Pons (tissue), 1 donor: ENCODE measurements at places on chromosomes 3 and 15.
A peak's percentile ranks its signal among the peaks of the same experiment; 100 is the strongest.

DNA sequence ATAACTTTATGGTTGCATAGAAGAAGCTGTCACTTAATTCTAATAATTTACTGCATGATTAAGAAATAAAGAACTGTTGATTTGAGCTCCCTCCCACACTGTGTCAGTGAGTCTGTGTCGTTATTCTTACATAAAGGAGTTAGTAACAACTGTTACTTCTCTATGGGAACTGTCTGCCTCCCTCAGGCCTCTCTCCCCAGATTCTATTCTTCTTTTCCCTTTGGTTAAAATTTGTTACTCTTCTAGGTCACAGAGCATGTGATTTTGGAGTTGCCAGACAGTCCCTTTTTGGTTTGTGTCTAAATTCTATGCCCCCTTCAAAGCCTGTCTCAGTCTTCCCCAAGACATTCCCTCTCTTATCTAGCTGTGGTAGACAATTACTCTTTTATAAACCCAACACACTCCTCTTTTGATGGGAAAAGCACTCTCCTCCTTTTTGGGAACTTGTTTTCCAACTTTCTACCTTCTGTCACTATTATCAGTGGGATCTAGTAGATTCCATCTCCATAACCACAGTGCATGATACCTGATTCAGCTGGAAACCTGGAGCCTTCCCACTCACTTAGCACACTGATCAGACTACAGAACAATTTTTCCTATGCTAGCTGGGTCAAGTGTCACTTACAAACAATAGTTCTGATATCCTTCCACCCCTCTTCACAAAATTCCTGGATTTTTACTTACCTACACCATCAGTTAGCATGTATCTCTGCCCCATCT is 422.1 kb upstream of the TGFBR2 start:
- DNase-seq: no peak

DNA sequence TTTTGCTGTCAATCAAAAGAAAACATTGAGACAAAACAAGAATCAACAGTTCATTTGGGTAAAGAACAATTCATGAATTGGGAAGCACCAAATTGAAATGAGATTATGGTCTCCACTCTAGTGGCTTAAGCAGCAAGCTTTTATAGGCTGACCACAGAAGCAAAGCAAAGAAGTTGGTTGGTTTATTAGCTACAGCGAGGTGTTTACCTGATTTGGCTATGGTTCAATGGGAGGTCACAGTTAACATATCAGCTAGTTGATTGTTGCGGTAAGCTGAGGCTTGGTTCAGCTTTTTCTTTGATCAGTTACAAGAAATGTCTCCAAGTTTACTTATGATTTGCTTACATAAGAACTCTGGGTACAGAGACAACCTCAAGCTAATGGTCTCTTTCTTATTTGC is 640.5 kb upstream of the GOLIM4 start:
- DNase-seq: no peak

GRCh38 chr15:22959321-22960101 is 20.7 kb downstream of the CYFIP1 start:
- DNase-seq: no peak

DNA sequence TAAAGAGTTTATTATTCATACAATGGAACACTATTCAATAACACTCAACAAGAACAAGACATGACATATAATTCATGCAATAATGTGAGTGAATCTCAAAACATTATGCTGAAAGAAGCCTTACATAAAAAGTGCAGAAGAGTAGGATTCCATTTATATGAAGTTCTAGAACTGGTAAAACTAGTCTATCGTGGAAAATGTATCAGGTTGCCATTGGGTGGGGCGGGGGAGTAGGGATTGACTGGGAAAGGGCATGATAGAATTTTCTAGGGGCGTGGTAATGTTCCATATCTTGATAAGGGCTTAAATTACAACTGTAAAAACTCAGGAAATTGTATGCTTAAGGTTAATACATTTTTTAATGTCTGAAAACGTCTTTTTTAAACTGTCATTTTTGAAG is 247.9 kb downstream of the SATB1 start:
- DNase-seq: no peak

GRCh38 chr3:33658991-33659848 is 58.8 kb downstream of the CLASP2 start:
- peak; percentile 99 for DNase-seq

DNA sequence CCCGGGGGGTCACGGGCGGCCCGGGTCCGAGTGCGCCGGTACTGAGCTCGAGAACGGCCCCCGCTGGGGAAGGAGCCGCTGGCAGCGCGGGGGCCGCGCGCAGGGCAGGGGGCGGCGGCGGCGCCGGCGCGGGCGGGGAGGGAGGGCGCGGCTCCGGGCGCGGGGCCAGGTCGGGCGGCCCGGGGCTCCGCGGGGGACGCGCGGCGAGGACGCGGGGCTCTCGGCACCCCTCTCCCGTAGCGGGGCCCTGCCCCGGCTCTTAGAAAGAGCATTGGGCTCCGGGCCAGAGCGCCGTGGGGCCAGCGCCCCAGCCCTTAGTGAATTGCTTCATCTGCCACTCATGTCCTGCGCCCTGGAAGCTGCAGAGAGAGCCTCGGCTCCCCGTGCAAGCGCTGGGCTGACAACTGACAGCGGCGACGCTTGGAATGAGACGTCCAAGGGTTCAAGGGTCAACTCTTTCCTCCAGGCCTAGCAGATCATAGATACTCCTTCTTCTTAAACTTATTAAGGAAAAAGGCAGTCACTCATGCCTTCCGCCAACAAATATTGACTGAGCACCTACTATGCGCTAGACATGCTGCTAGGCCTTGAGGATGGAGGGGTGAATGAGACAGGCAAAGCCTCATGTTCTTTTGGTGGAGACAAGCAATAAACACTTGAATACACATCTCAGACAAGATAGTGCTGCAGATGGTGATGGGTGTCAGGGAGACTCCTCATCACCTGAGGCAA is 140.8 kb downstream of the SMAD6 start:
- DNase-seq: peak; percentile 22

- DNase-seq: no peak
Observed at GRCh38 chr3:124552224-124552623, 178.0 kb upstream of the UMPS start.

GRCh38 chr3:72496051-72496670 is 352.1 kb downstream of the SHQ1 start:
- DNase-seq: no peak

- DNase-seq: no peak
Observed at GRCh38 chr3:123678108-123678511, 93.3 kb upstream of the HACD2 start.
